Psoas muscle (tissue), 8 donors: ENCODE measurements at places on chromosomes 4 and X. TPM values are rescaled to one million over a fixed set of nuclear protein-coding genes. Genes with fewer than 3 reads are reported as not detected.

- H3K4me1 ChIP-seq: no peaks in the 10 kb centered on the region
- DNase-seq: no peak
- no peak overlapping the region for H3K27ac ChIP-seq
- H3K36me3 ChIP-seq: no peaks in the 10 kb centered on the region
- H3K27me3 ChIP-seq: no peaks in the 10 kb centered on the region
- no peak overlapping the region for H3K4me3 ChIP-seq
These were observed 68.4 kb upstream of the IQCM start for GRCh38 chr4:149884046-149884445.

The BMX gene
- total RNA-seq: 0.47 TPM

The DIAPH2 gene
- 19.2 TPM for total RNA-seq

DNA sequence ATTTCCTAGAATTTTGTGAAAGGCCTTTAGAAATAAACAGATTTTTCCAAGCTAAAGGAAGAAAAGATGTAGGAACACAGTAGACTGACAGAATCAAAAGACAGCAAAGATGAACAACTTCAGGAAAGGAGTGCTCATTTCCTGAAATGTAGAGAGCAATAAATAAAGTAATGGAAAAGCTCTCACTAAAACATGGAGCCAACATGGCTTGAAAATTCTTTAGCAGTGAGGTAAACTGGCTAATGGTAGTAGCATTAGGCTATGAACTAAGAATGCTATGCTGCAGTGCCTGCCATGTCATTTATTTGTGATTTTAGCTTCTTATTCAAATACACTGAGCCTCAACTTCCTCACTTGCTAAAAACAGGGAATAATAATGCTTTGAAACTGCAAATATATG, 108.7 kb downstream of the IQCM start:
- DNase-seq: no peak
- H3K4me1 ChIP-seq: no peaks in the 10 kb centered on the region
- H3K4me3 ChIP-seq: no peak overlapping the region
- no peaks in the 10 kb centered on the region for H3K36me3 ChIP-seq

The ERCC6L gene
- total RNA-seq: not detected

The PRDM8 gene
- 1.8 TPM for total RNA-seq

- H3K4me3 ChIP-seq: no peak overlapping the region
- no peaks in the 10 kb centered on the region for H3K36me3 ChIP-seq
- no peak for DNase-seq
- H3K27me3 ChIP-seq: no peaks in the 10 kb centered on the region
These were observed 1313.7 kb upstream of the PABPC4L start for GRCh38 chr4:135515295-135515694.

- no peak overlapping the region for H3K27ac ChIP-seq
- no peak overlapping the region for H3K4me3 ChIP-seq
- H3K36me3 ChIP-seq: peaks cover 23% of the 10 kb centered on the region
These were observed 29.9 kb downstream of the RBMX start for GRCh38 chrX:136850441-136851175.

The FAM156A gene
- 8.6 TPM for total RNA-seq

DNA sequence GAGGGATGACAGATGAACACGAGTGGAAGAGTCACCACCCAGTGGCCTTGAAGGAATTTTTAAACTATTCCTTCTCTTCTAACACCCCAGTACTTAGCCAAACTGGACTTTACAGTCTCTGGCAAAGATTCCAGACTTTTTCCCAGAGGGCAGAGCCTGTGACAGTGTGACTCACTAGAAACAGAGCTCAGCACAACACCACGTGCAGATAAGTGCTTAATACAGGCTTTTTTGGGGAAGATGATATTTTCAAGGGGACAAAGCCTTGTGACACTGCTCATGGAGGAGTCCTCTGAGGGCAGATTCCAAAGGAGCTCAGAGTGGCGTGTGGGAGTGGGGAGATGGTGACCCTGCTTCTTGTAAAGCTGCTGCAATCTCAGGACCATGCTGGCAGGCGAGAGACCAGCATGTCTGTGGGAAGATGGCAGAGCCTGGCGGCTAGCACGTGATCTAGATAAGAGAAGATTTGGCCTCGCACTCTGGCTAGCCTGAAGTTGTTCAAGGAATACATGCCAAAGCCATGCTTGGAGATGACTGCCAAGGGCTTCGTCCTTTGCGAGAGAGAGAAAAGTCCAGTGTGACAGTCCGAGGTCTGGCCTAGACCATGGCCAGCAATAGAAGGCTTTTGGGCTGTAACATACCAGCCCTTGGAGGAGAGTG, 2.4 kb downstream of the RAB33A start:
- H3K27ac ChIP-seq: no peak overlapping the region
- no peak overlapping the region for H3K4me3 ChIP-seq
- DNase-seq: peak; percentile 25
- no peaks in the 10 kb centered on the region for H3K36me3 ChIP-seq

DNA sequence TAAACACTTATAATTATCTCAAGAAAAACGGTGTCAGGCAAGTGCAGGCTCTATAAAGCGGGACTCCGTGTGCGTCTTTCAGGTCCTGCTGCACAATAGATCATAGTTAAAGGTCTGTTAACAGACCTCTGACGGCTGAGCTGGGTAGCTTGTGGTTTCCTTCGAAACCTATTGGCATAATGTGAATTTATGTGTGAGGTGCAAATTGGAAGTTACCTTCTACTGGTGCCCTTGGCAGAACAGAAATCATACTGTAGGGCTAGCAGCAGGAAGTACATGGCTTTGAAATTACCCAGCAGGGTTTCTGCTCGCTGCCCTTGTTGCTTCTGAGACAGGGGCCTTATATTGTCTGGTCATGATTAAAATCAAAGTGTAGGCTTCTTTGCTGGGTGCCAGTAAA, 216.4 kb upstream of the HAND2 start:
- H3K36me3 ChIP-seq: no peaks in the 10 kb centered on the region
- no peaks in the 10 kb centered on the region for H3K4me1 ChIP-seq
- no peak overlapping the region for H3K4me3 ChIP-seq
- H3K27me3 ChIP-seq: no peaks in the 10 kb centered on the region
- DNase-seq: no peak

DNA sequence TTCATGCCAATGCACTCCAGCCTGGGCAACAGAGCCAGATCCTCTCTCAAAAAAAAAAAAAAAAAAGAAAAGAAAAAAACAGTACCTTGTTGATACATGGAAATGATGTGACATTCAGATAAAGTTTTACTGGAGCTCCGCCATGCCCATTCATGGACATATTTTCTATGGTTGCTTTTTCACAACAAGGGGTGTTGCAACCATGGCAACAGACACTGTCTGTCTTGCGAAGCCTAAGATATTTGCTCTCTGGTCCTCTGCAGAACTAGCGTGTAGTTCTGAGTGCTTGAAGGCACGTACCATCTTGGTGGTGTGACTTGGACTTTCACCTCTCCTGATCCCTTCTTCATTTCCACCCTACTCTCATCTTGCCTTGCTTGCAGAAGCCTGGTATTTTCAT, 53.2 kb downstream of the TBL1X start:
- no peak for DNase-seq
- no peaks in the 10 kb centered on the region for H3K36me3 ChIP-seq
- H3K4me3 ChIP-seq: no peak overlapping the region
- no peaks in the 10 kb centered on the region for H3K27me3 ChIP-seq
- H3K4me1 ChIP-seq: peaks cover 14% of the 10 kb centered on the region

- H3K27ac ChIP-seq: no peak overlapping the region
- H3K27me3 ChIP-seq: peaks cover 14% of the 10 kb centered on the region
- no peak for DNase-seq
- no peak overlapping the region for H3K4me3 ChIP-seq
- H3K4me1 ChIP-seq: no peaks in the 10 kb centered on the region
These were observed 107.9 kb downstream of the EFHC2 start for GRCh38 chrX:44235534-44235933.

- no peaks in the 10 kb centered on the region for H3K4me1 ChIP-seq
- no peak overlapping the region for H3K27ac ChIP-seq
These were observed 28.5 kb downstream of the MOB1B start for GRCh38 chr4:70930530-70931256.

The RIPPLY1 gene
- total RNA-seq: 0.20 TPM

The TLR2 gene
- 2.2 TPM for total RNA-seq

DNA sequence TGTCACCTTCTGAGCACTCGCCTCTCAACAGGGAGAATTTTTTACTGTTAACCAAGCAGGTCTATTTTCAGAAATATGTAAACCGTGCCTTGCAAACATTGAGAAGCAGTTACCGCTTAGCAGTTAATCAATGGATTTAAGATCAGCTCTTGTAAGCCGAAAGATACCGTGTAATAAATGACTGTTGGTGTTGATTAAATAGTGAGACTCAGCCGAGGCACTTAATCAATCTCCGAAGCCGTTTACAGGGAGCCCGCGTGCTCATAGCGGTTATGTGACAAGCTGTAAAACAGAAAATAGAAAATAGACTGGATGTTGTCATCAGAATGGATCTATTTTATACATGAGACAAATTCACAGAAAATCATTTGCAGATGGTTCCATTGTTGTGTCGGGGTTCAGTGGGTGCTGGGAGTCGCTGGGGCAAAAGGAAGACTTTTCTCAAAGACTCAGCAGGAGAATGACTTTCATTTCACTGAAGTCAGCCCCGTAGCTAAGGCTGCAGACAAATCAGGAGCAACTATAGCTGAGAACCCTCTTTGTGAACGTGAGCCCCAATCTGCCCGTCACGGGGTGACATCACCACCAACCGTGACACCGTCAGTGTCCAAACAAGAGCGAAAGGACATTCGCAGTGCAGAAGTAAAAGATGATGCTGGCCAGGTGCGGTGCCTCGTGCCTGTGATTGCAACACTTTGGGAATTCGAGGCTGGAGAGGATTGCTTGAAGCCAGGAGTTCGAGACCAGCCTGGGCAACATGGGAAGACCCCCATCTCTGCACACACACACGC, 275.3 kb downstream of the CRLF2 start:
- no peak for DNase-seq
- H3K27me3 ChIP-seq: peaks cover 10% of the 10 kb centered on the region
- H3K4me1 ChIP-seq: no peaks in the 10 kb centered on the region

GRCh38 chrX:9997524-9997923, 30.4 kb downstream of the CLDN34 start:
- H3K4me3 ChIP-seq: no peak overlapping the region
- no peaks in the 10 kb centered on the region for H3K27me3 ChIP-seq
- DNase-seq: no peak
- no peaks in the 10 kb centered on the region for H3K4me1 ChIP-seq
- no peak overlapping the region for H3K27ac ChIP-seq

DNA sequence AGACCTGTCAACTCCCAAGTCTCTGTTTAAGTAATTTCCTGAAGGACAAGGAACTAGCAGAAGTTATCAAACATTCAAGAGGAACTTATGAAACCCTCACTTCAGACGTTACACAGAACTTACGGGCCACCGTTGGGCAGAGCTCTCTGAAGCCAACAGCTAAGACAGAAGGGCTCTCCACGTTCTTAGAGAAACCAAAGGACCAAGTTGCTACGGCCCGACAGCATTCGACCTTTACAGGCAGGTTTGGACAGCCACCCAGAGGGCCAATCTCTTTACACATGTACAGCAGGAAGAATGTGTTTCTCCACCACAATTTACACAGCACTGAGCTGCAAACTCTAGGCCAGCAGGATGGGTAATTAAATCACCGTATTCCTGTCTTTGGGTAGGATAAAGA, 705.1 kb upstream of the GRID2 start:
- H3K36me3 ChIP-seq: no peaks in the 10 kb centered on the region
- no peaks in the 10 kb centered on the region for H3K4me1 ChIP-seq
- H3K4me3 ChIP-seq: no peak overlapping the region

DNA sequence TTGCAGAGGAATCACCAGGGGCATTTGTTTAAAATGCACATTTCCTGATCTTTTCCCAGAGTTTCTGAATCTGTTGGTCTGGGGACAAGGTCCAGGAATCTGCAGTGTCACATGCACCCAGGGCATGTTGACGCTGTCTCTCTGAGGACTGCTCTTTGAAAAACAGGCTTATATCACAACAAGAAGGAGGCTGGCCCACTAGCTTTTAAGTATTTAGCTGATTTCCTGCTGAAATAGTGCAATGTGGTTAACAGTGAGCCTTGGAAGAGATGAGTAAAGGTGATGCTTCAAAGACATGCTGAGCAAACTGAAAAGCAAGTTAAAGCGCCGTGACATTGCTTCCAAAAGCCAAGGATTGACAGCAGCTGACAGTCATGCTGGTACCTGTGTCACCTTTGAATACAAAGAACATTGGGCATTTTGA, 18.6 kb upstream of the SEPSECS start:
- H3K4me1 ChIP-seq: peaks cover 10% of the 10 kb centered on the region
- no peak overlapping the region for H3K4me3 ChIP-seq
- DNase-seq: no peak

The TREX2 gene
- total RNA-seq: 0.25 TPM

DNA sequence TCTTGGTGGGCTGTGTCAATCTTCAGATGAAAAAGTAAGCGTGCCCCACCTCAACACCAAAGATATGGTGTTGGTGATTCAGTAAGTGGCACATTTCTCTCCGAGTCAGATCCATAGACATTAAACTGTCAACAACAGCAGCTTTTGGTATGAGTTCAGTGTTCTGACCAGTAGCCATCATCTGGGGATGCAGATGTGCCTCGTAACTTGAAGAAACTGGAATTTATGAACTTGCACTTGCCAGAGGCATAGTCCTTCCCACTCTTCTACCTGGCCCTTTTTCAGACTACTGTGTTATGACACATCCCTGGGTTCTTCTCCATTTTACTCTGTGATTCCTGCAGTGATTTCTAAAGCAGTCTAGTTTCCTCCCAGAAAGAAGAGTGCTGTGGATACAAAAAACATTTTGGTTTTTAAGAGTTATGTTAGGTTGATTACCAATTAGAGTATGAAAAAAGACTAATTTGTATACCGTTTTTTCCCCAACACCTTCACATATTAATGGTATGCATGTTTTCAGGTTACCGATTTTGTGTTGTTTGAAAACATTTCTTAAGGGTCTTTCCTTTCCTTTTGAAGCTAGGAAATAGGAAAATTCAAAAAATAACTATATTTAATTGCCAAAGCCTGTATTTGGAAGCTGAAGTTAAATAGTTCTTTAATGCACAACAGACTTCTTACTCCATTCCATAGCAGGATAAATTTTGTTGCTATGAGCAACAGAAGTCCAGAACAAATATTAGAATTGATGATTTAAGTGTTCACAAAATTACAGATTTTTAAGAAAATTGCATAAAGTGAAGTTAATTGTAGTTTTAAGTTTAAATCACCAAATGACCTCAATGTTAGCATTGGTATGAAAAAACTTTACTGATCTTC, 39.3 kb downstream of the NUDT6 start:
- H3K27ac ChIP-seq: no peak overlapping the region

DNA sequence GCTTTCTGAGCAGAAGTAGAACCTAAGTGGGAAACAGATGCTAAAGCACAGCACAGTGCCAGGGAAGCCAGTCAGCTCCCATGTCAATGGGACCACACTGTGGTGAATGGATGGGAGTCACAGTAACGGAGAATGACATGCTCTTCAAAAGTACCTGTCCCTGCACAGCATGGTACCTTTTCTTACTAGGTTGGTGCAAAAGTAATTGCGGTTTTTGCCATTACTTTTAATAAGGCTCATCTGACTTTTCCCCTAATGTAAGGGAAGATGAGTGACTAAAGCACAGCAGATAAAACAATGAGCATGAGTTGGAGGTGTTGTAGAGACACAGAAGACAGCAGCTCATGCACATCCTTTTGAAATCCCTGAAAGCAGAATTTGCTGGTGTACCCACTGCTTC, 62.3 kb downstream of the CCNG2 start:
- no peak overlapping the region for H3K27ac ChIP-seq
- H3K27me3 ChIP-seq: no peaks in the 10 kb centered on the region
- no peaks in the 10 kb centered on the region for H3K36me3 ChIP-seq
- no peak for DNase-seq
- H3K4me3 ChIP-seq: no peak overlapping the region
